Tibial nerve (tissue), 4 donors: ENCODE measurements at places on chromosomes 16 and 17. TPM values are rescaled to one million over a fixed set of nuclear protein-coding genes. Genes with fewer than 3 reads are reported as not detected.
A peak's percentile ranks its signal among the peaks of the same experiment; 100 is the strongest.

The AMZ2 gene
- 31.6 TPM for total RNA-seq

The HEXIM1 gene
- 27.3 TPM for total RNA-seq

The ATP2C2 gene
- total RNA-seq, result not detected

The CUEDC1 gene
- 55.5 TPM for total RNA-seq

The IGFBP4 gene
- 820 TPM for total RNA-seq

The EME1 gene
- 0.42 TPM for total RNA-seq

DNA sequence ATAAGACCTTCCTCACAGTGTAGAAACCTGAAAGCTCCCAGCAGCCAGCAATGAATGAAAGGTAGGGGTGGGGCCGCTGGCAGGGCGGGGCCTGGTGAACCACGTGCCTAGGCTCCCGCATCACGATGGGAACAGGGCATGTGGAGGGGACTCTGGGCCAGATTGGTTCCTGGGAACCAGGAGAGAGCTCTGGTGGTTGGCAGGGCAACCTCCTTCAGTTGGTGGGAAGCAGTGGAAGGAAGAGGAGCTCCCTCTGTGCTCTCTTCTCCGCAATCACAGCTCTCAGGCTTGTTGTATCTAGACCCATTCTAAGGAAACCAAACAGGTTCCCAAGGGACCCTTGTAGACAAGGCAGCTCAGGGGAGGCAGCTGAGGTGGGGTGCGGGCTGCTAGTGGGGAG lies 10.5 kb downstream of the GGA2 start:
- no peak overlapping the region for H3K4me3 ChIP-seq
- DNase-seq, result no peak
- H3K36me3 ChIP-seq, result no peaks in the 10 kb centered on the region
- no peaks in the 10 kb centered on the region for H3K27me3 ChIP-seq

- H3K36me3 ChIP-seq, result no peaks in the 10 kb centered on the region
- H3K4me1 ChIP-seq, result no peaks in the 10 kb centered on the region
- no peaks in the 10 kb centered on the region for H3K27me3 ChIP-seq
- no peak for DNase-seq
Measured at GRCh38 chr16:49471038-49471727, 97.6 kb downstream of the C16orf78 start.

DNA sequence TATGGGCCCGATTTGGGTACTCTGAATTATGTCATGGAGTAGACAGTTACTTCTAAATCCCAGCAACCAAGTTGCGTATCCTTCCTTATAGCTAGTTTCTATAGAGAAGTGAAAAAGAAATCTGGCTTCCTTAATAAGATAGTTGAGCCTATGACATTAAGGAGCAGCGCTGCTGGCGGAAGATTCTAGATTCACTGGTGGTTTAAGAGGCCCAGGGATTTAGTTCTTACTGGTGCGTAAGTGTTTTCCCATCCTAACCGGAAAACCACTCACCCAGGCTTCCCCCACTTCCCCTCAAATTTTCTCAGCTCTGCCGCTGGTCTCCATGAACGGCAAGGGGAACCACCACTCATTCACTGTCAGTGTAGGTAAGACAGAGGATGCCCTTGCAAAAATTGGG lies 230.4 kb downstream of the CPPED1 start:
- DNase-seq, result no peak
- no peaks in the 10 kb centered on the region for H3K27me3 ChIP-seq
- H3K36me3 ChIP-seq, result peaks cover 31% of the 10 kb centered on the region
- no peak overlapping the region for H3K4me3 ChIP-seq
- H3K27ac ChIP-seq, result no peak overlapping the region

DNA sequence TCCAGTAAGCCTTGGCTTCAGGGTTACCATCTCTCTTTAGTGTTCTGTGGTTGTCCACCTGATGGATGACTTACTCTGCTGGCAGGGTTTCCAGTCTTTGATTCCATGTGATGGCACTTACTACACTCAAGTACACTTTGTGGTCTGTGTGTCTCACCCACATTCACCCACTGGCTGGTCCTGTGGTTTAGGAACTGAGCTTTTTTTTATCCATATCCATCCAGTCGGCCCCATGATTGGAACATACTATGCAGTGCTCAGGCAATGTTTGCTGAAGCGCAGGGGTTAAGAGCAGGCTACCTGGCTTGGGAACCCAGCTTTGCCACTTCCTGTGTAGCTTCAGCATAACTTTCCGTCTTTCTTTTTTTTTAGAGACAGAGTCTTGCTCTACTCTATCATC lies 2.8 kb upstream of the FUS start:
- H3K4me1 ChIP-seq, result peaks cover 8% of the 10 kb centered on the region
- DNase-seq, result no peak
- H3K36me3 ChIP-seq, result no peaks in the 10 kb centered on the region
- H3K27ac ChIP-seq, result no peak overlapping the region

DNA sequence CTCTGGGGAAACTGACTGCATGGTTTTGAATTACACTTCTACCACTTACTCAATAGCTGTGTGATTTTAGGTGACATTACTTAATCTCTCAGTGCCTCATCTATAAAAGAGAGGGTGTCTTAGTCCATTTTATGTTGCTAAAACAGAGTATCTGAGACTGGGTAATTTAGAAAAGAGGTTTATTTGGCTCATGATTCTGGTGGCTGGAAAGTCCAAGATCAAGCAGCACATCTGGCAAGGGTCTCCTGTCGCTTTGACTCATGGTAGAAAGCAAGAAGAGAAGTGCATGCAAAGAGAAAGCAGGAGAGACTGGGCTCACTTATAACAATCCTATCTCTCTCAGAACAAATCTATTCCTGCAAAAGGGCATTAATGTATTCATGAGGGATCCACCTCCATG lies 132.4 kb upstream of the IRX5 start:
- H3K36me3 ChIP-seq, result no peaks in the 10 kb centered on the region
- H3K4me1 ChIP-seq, result no peaks in the 10 kb centered on the region
- H3K4me3 ChIP-seq, result no peak overlapping the region
- no peak for DNase-seq

- peak overlapping the region; percentile 53 for H3K27ac ChIP-seq
- H3K36me3 ChIP-seq, result no peaks in the 10 kb centered on the region
- DNase-seq, result peak; percentile 56
- H3K4me3 ChIP-seq, result peak overlapping the region; percentile 77
- peaks cover 35% of the 10 kb centered on the region for H3K27me3 ChIP-seq
Measured at GRCh38 chr16:49856672-49857330, 889 bp upstream of the ZNF423 start.

DNA sequence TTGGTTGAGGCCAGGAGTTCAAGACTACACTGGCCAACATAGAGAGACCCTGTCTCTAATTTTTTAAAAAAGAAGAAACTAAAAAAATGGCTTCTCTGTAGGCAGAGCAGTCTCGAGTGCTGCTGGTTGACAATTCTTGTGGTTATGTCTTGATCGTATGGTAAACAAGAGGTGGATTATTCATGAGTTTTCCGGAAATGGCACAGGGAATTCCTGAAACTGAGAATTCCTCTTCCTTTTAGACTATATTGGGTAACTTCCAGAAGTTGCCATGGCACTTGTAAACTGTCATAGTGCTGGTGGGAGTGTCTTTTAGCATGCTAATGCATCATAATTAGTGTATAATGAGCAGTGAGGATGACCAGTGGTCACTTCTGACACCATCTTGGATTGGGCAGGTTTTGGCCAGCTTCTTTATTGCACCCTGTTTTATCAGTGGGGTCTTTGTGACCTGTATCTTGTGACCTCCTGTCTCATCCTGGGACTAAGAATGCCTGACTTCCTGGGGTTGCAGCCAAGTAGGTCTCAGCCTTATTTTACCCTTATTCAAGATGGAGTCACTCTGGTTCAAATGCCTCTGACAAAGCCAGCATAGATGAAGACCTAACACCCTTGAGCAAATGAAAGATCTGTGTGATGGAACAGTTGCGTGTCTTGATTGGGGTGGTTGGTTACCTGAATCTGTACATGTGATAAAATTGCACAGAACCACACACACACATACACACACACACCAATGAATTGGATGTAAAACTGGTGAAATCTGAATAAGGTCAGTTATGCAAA lies 30.2 kb downstream of the BMERB1 start:
- no peaks in the 10 kb centered on the region for H3K36me3 ChIP-seq
- no peak overlapping the region for H3K27ac ChIP-seq
- H3K4me3 ChIP-seq, result no peak overlapping the region
- DNase-seq, result no peak
- H3K27me3 ChIP-seq, result no peaks in the 10 kb centered on the region
- H3K4me1 ChIP-seq, result no peaks in the 10 kb centered on the region

DNA sequence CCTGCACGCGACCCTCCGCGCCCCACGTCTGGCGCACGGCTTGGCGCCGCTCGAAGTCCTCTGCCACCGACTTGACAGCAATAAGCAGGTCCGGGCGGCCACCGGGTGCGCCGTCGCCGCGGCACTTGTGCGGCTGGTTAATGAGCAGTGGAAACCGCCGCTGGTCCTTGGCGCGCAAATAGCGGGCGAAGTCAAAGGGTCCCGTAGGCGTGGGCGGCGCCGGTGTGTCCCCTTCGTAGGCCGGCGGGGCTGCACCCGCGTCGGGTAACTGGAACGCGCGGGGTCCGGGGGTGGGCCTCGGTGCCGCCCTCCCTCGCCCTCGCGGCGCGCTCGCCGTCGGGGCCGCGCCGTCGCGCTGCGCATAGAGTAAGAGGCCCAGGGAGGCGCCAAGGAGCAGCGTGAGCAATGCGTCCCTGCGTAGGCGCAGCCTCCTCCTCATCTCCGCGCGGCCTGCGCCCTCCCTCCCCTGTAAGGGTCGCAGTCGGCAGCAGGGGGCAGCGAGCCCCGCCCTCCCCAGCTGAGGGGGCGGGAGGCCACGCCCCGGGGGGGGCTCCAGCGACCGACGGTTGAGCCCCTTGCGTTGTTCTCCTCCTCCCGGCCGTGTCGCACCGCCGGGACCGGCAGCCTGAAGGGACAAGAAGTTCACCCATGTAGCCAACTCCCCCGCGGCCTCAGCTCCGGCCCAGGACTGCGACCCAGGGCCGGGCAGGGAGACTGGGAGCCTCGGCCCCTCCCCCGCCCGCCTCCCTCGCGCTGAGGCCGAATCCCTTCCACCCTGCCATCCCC lies 558 bp downstream of the B3GNT9 start:
- DNase-seq, result no peak
- H3K4me1 ChIP-seq, result peaks cover 30% of the 10 kb centered on the region
- peak overlapping the region; percentile 36 for H3K4me3 ChIP-seq
- peaks cover 23% of the 10 kb centered on the region for H3K27me3 ChIP-seq

- H3K27ac ChIP-seq, result no peak overlapping the region
- no peak overlapping the region for H3K4me3 ChIP-seq
- no peaks in the 10 kb centered on the region for H3K27me3 ChIP-seq
- H3K4me1 ChIP-seq, result no peaks in the 10 kb centered on the region
- no peaks in the 10 kb centered on the region for H3K36me3 ChIP-seq
- DNase-seq, result no peak
Measured at GRCh38 chr16:87076331-87076949, 240.8 kb downstream of the C16orf95 start.

- H3K27ac ChIP-seq, result no peak overlapping the region
- no peak overlapping the region for H3K4me3 ChIP-seq
- H3K27me3 ChIP-seq, result no peaks in the 10 kb centered on the region
- peaks cover 9% of the 10 kb centered on the region for H3K36me3 ChIP-seq
- no peak for DNase-seq
Measured at GRCh38 chr17:75242461-75243042, 18.9 kb downstream of the GGA3 start.

DNA sequence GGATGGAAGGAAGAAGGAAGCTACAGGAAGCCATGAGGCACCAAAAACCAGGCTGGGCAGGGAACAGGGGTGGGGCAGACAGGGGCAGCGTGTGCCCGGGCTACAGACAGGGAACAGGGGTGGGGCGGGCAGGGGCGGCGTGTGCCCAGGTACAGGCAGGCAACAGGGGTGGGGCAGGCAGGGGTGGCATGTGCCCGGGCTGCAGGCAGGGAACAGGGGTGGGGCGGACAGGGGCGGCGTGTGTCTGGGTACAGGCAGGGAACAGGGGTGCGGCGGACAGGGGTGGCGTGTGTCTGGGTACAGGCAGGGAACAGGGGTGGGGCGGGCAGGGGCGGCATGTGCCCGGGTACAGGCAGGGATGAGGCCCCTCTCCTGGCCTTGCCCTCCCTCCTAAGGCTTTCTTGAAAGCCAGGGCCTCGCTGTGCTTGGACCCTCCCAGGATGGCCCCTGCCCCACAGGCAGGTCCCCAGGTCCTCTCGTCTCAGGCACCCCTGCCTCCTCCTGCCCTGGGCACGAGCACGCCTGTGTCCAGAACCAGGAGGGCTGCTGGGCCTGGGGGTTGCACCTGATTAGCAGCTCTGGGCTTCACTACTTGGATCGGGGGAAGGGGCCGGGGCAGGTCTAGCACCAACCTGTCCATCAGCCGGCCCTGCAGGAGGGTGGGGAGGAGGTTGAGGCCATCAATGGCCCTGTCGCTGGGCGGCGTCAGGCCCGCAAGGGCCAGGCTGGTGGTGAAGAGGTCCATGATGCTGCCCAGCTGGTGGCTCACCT lies 14.5 kb upstream of the APRT start:
- H3K27me3 ChIP-seq, result no peaks in the 10 kb centered on the region
- no peaks in the 10 kb centered on the region for H3K4me1 ChIP-seq
- no peak for DNase-seq
- no peak overlapping the region for H3K27ac ChIP-seq
- H3K36me3 ChIP-seq, result peaks cover 97% of the 10 kb centered on the region

- H3K27me3 ChIP-seq, result no peaks in the 10 kb centered on the region
- H3K4me3 ChIP-seq, result no peak overlapping the region
- H3K27ac ChIP-seq, result no peak overlapping the region
- no peaks in the 10 kb centered on the region for H3K36me3 ChIP-seq
- DNase-seq, result no peak
Measured at GRCh38 chr17:29143894-29144293, 36.3 kb downstream of the MYO18A start.

- H3K27ac ChIP-seq, result no peak overlapping the region
- peaks cover 9% of the 10 kb centered on the region for H3K36me3 ChIP-seq
- DNase-seq, result no peak
- no peaks in the 10 kb centered on the region for H3K27me3 ChIP-seq
- H3K4me3 ChIP-seq, result no peak overlapping the region
Measured at GRCh38 chr17:76469991-76470739, 2.8 kb downstream of the AANAT start.

DNA sequence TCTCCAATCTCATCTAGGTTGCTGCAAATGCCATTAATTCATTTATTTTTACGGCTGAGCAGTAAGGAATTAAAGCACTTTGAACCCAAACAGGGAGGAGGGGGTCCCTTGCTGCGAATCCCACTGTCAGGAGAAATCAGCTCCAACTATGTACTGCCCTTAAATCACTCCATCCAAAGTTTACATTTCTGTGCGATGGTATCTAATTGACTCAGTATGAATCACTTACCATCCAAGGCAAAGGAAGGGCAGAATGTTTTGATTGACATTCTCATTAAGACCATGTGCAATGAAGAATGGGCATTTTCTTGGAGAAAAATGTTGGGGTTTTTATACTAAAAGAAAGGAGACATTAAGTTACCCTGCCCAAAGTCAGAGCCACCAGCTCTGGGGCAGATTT lies 47.7 kb upstream of the XYLT1 start:
- no peaks in the 10 kb centered on the region for H3K36me3 ChIP-seq
- no peak overlapping the region for H3K4me3 ChIP-seq
- H3K27me3 ChIP-seq, result no peaks in the 10 kb centered on the region
- no peak overlapping the region for H3K27ac ChIP-seq
- H3K4me1 ChIP-seq, result no peaks in the 10 kb centered on the region
